H54 (cell line): ENCODE measurements at places on chromosomes 11 and 22.

DNA sequence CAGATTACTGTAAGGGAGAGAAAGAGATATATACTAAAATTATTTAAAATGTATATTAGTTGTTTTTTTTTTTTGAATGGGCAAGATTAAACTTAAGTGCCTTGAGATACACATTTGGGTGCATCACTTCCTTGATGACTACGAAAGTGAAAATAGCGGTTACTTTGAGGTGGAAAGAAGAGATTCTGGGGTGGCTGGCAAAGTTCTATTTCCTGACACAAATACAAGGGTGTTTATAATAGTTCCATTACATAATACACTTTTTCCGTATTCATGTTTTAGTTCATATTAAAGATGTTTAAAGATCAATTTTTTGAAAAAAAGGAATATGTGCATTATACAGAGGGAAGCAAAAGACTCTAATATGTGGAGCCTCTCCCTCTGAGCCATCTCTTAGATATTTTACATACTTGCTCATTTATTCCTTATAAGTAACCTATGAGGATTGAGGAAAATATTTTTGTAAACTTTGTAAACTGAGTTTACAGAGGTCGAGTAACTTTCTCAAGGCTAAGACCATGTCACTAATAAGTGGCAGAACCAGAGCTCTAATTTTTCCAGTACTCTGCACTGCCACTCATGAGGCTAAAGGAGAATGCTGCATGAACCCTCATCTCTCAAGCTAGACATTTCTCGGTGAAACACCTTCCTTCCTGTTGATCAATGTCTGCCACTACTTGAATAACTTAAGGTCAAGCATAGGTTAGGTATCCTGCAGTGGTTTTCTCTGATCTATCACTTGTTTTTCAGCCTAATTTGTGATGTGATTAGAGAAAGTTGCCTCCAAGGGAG is 58.6 kb downstream of the DDIAS start:
- no peak for DNase-seq

GRCh38 chr22:27032091-27032761 is 374.8 kb downstream of the MIAT start:
- no peak for DNase-seq

- no peak for DNase-seq
These were observed 22.3 kb upstream of the ST3GAL4 start for GRCh38 chr11:126333142-126333541.

DNA sequence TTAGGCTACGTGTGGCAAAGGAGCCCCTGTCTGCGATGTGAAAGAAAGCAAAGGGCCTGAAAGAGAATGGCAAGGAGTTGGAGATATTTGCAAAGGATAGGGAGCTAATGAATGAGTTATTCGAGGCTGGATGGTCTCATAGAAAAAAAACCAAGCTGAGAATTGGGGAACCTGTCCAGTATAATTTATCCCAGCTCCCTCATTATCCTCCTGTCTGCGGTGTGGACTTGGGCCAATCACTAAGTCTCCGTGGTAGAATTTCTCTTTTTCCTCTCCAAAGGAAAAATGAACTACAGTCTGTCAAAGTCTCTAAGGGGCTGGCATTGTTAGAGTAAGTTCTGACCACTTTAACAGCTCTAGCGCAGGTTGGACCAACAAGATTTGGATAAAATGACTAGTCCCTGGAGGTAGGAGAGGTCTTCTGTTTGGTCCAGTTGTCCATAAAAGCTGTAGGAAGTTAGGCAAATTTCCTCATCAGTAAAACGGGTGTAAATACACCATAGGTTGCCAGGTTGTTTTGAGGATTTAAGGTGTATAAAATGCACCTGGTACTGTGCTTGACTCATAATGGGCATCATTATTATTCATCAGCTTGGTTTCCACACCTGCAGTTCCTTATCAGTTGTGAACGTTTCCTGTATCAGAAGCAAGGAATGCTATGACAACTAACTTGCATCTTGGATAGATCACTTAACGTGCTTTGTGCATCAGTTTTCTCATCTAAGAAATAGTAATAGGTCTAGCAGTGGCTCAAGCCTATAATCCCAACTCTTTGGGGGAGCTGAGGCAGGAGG is 10.3 kb upstream of the CDON start:
- DNase-seq: no peak

DNA sequence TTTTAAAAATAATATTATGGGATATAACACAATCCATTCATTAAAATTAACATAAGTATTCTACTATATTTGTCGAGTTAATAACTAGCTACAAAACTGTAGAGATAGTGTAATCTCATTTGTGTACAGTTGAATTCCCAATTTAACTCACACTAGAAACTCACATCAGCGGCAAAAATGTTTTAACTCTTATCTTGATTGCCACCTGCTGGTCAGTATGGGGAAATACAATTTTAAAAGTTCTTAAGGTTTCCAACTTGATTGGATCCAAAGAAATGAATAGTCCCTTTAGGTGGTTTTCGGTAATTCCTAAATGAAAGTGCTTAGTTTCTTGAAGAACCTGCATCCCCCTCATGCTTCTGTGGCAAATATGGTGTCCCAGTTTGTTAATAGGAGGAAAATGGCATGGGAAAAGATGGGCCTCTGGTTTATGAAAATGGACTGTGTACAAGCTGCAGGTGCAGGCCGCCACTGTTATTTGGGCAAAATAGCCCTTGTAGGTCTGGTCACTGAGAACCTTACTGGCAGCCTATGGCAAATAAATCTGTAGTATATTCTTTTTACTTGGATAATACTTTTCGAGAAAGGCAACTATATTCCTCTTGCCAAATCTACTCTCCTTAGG is 33.7 kb upstream of the SLC17A6 start:
- no peak for DNase-seq

DNA sequence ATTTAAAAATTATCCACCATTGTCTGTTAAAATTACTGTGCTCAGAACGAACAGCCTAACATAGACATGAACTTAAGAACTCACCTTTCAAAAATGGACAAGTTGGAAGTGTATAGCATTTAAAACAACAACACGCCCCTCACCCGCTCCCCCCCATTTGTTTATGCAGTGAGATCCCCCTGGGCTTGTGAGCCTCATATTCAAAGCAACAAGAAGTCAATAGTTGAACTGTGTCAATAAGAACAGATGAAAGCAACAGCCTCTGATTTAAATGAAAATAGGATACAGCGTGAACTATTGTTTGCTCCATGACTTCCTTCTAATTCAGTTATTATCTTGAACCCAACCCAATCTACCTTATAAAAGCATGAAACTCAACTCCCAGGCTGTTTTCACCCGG is 314.2 kb downstream of the BLID start:
- DNase-seq: no peak

- DNase-seq: no peak
These were observed 2.0 kb upstream of the JAML start for GRCh38 chr11:118226781-118227180.

DNA sequence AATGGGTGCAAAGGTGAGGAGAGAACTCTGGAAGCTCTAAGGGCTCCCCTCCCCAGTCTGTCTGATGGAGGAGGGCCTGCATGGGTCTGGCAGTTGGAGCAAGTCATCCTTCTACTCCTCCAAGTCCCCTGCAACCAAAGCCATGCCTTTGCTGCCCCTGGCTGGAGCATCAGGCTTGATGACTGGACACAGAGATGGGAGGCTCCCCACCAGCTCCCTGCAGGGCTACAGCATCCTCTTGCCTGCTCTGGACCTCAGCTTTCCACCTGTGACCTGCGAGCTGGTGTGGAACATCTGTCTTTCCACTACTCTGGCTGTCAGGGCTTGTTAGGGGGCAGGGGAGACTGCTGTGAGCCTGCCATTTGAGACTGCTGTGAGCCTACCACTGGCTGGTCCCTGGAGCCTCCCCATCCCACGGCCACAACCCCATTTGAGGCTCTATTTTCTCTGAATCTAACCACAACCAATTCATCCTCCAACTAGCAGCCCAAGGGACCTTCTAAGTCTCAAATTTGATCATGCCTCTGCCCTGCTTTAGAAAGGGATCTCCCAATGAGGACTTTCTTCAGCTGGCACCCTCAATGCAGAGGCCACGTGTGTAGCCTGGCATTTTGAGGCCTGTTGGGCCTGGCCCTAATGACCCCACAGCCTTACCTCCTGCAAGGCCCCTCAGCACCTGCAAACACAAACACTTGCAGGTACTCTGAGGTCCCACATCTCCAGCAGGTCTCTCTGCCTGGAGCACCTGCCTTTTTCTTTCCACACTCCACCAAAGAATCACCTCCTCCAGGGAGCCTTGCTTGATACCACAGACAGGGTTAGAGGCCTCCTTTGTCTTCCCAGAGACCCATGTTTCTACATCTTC is 9.9 kb downstream of the P2RY6 start:
- DNase-seq: no peak

DNA sequence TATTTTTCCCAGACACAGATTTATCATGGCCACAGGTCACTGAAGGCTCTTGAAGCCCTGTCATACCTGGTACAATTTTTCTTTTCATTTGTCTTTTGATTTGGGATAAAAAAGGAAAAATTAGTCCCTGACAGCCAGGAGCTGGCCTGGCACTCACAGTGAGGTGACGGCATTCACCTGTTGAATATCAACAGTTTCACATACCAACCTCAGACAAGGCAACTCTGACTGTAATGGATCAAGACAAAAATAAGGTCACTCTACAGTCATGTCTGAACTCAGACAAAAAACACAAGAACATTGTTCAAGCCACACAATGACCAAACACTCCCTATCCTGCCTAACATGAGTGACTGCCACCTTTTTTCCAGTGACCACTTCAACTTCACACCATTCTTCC is 392.9 kb downstream of the TENM4 start:
- no peak for DNase-seq
